ENCODE measurements at places on chromosomes 4 and X.

DNA sequence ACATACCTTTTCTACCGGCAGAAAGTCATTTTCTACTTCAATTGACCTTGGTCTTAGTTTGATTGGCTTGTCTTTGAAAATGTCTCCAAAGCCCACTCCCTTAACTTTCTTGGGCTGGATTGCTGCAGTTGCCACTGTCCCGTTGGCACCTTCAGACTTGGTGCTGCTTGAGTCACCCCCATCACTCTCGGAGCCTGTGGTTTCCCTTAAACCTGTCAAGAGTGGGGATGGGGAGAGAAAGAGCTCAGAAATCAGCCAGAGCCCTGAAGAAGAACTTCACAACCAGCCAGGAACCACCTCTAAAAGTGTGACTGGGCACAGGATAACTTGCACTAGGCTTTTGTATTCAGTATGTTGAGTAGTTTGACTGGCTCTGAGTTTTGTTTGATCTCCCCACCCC, 168.5 kb upstream of the MAP3K15 start:
- DNase-seq: peak; percentile 58

- no peak for DNase-seq
These were observed 59.5 kb downstream of the PGRMC2 start for GRCh38 chr4:128227991-128228571.

DNA sequence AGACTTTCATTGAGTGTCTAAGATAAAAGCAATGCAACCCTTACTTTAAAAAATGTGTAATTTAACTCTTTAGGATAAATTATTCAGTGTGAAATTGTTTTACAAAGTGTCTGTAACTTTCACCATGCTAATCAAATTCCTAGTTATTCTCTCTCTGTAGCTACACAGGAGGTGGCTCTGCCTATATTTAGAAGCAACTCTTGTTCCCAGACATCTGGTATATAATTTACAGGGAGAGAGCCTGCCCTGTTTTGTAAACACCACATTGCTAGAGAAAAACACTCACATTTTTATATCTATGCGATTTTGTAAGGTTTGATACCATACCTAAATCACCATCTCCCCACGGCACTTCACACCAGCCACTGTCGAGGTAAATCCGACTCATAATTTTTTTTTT, 35.5 kb upstream of the SPATA4 start:
- no peak for DNase-seq

DNA sequence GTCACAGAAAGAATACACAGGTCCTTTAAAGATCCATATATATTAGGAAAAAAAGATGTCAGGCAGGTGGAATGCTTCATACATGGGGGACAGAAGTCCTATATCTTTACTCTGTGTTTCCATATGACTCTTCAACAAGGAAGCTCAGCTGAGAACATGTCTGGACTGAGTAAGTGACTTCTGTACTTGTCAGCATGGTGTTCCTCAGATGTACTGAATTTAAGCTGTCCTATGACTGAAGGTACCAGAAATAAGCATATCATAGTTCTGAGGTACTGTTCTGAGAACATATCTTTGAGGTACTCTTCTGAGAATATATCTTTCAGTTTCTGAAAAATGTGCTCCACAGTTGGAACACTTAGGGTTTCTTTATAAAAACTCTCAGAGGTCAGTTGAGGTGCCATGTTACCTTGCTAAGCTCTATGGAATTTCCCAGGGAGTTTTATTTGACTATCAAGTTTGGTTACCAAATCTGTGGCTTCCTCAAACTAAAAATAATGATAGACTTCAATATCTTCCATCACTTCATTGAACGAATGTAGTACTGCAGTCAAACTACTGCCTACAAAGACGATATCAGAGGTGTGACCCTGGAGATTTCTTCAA, 597.2 kb upstream of the GNPDA2 start:
- DNase-seq: no peak

GRCh38 chr4:11831739-11832138, 403.0 kb upstream of the HS3ST1 start:
- DNase-seq: no peak

- DNase-seq: no peak
These were observed at the start of gene GABRG1 for GRCh38 chr4:46123913-46124755. GABRG1 (minus strand) TSS chr4:46124054; CDS start chr4:46123913, 141 bp downstream.

DNA sequence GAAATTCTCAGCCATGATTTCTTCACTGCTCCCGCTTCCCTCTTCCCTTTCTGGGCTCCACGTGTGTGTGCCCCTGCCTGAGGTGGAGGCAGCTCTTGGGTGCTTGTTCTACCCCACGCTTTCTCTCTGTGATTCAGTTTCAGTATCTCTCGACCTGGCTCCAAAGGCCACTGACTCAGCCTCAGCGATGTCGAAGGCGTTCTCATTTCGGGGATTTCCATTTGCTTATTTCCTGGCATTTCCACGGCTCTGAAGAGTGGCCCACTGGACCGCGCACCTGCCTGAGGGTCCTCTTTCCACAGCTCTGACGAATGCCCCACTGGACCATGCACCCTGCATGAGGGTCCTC, 52.4 kb downstream of the GAK start:
- peak; percentile 71 for DNase-seq

GRCh38 chrX:21711129-21711847, 46.6 kb downstream of the SMPX start:
- no peak for DNase-seq

GRCh38 chr4:128298146-128298758, 10.6 kb upstream of the PGRMC2 start:
- DNase-seq: no peak

- DNase-seq: no peak
These were observed 133.3 kb downstream of the COL25A1 start for GRCh38 chr4:109169170-109169569.

GRCh38 chr4:15425520-15425919, 2.3 kb upstream of the C1QTNF7 start:
- DNase-seq: no peak
